Right hindlimb (tissue), 1 donor: ENCODE measurements at places on chromosomes 3 and 15.

- DNase-seq = no peak
These were observed 41.9 kb downstream of the LIPC start for GRCh38 chr15:58473724-58474123.

DNA sequence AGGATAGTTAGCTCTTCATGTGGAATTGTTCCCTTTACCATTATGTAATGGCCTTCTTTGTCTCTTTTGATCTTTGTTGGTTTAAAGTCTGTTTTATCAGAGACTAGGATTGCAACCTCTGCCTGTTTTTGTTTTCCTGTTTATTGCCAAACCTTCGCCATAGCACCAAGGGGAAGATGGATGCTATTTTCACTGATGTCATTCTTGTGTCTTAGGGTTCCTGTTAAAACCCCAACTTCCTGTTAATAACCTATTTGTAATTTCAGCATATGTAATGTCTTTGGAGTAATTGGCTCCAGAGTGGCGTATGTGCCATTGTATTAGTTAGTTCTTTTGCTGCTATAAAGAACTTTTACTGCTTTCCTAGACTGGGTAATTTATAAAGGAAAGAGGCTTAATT lies 10.8 kb downstream of the SAMMSON start:
- DNase-seq = no peak

- DNase-seq = no peak
These were observed 6.9 kb downstream of the SLC38A3 start for GRCh38 chr3:50211930-50212329.

- no peak for DNase-seq
These were observed 165.0 kb downstream of the SUCNR1 start for GRCh38 chr3:152038490-152038889.
